ENCODE measurements at places on chromosomes 2 and 18.

DNA sequence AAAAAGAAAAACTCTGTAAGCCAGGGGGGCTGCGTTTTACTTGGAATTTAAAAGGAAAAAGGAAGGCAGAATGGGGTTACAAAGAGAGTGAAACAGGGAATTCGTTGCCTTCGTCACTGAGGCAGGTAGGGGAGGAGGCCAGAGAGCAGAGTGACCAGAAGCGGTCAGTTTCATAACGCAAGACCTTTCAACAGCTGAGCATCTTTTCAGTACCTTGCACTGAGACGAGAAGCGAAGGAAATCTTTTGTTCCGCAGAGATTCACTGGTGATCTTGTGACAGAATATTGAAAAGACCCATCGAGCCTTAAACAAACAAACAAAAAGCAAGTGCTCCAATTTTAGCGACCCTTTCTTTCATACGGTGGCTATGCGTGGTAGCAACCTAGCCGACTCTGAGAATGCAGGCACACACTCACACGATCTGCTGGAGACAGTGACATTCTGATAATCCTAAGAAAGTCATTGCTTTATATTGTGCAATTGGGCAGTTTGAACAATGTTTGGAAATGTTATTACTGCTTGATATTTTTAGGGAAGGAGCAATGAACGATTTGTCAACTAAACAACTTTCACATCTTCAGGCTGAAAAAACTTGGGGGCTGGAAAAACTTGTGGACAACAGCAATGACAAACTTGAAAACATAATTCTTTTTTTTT, 93.8 kb upstream of the ODC1 start:
- DNase-seq = no peak

DNA sequence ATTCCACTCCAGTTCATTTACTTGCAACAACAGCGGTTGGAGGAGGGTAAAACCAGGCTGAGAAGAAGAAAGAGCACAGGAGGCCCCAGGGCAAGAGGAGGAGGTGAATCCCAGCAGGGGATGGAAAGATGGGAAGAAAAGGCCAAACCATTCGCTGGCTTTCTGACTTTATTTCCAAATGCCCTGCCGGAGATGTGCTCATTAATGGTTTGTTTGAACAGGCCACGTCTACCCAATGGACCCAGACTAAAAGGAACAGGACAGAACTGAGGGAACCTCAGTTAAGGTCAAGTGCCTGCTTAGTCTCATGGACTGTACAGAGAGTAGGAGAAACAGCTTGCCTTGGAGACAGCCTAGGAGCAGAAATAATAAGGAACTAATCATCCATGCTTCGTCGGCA, 121.6 kb upstream of the NDUFV2 start:
- no peak for DNase-seq

DNA sequence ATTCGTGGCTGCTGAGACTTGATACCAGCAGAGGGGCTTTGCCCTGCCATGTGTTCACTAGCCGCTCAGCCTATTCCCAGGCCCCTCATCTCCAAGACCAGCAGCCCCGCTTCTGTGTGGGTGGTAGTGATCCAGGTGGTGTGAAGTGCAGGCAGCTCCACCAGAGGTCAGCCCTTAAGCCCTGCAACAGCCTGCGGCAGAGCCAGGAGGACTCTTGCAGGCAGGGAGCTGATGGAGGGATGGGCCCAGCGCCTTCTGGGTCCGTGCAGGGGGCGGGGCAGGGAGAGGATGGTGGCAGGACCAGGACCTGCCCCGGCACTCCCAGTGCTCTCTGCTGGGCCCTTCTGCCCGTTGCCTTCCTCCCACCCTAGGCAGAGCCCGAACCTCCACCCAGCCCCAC, 162.0 kb downstream of the SH3BP4 start:
- DNase-seq = no peak

- no peak for DNase-seq
Observed at GRCh38 chr18:3836483-3837335, 386.7 kb downstream of the TGIF1 start.

DNA sequence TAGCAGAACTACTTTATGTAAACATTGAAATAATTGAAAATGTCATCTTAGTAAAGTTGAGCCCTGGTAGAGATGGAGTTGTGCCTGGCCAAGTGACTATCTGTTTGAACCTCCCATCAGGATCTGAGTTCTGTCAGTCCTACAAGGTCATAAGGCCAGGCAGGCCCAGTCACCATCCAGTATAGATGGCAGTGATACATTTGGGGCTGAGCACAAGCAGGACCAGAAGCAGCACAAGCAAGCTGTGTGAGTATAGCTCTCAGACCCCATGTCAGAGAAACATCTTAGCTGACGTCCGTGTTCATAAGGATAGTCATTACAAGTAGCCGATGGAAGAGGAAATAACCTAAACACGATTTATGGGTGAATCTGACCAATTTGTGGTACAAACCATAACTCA, 44.5 kb upstream of the RBMS1 start:
- DNase-seq = no peak

DNA sequence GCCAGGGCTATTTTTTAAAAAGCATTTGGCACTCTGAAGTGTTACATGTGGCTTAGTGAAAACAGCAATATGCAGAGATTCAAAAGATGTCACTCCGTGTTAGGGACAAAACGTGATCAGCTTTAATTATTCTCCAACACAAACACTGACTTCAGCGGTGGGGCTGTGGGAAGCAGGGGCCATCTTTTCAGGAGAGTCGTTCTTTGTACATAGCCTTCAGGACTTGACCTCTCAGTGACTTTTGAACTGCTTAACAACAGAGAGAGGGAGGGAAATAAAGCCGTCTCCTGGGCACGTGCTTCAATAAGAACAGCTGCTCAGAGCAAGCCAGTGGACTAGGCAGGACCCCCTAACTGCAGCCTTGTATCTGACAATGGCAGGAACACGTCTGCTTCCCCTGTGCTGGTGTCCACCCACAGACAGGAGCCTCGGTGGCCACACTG, 95.0 kb upstream of the HDAC4 start:
- DNase-seq = no peak

DNA sequence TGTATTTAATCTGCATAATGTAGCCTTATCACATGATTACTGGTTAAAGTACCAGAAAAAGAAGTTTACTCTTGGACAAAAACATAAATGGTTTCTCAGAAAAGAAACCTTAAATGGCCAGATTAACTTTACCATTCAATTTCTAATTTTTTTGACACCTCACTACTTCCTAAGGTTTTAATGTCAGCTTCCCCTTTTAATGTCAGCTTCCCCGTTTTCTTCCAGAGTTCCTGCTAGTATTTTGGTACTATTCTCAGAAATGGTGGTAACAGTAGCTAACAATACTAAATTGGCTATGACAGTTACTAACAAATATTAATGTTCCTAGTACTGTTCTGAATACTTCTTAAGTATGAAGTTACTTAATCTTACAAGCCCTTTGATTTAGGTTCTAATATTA, 22.4 kb upstream of the SLC8A1 start:
- DNase-seq = no peak

GRCh38 chr2:38610851-38611801, 8.4 kb upstream of the HNRNPLL start:
- DNase-seq = peak; percentile 70

DNA sequence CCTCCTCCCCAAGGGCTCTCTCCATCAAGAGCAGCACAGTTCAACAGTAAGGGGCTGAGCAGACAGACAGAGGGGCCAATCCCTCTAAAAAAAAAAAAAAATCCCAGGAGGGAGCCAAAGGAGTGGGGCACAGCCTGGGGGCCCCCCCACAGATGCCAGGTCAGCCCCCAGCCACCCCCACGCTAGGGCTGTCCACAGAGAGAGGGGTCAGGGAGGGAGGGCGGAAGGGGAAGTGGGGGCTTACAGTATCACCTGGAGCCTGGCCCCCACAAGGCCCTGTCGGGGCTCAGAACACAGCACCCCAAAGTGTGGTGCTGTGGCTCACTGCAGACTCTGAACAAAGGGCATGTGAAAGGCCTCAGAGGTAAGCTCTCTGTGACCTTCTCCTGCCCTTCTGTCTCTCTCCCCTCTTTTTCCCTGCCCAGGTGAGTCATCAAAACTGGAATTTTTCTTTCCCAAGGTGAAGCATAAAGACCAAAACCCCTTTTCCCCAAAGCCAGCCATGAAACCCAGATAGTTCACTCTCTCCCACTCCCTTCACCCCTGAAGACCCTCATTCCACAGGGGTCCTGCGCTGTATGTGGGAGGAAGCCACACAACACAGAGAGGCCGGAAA, 13.9 kb downstream of the BIN1 start:
- no peak for DNase-seq

DNA sequence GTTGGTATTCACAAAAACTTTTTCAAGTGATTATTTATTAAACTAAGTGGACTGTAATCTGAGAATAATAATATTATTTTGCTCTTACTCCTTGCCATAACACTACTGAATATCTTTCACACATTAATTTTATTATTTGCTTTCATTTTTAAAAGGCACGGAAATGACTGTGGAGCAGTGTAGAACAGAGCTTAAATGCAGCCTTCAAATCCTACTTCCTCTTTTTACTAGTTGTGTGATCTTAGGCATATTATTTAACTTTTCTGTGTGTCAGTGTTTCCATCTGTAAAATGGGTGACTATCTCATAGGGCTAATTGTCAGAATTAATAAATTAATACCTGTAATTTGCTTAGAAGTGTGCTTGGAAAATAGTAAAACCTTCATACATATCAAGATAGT, 55.5 kb upstream of the SLC8A1 start:
- DNase-seq = no peak

DNA sequence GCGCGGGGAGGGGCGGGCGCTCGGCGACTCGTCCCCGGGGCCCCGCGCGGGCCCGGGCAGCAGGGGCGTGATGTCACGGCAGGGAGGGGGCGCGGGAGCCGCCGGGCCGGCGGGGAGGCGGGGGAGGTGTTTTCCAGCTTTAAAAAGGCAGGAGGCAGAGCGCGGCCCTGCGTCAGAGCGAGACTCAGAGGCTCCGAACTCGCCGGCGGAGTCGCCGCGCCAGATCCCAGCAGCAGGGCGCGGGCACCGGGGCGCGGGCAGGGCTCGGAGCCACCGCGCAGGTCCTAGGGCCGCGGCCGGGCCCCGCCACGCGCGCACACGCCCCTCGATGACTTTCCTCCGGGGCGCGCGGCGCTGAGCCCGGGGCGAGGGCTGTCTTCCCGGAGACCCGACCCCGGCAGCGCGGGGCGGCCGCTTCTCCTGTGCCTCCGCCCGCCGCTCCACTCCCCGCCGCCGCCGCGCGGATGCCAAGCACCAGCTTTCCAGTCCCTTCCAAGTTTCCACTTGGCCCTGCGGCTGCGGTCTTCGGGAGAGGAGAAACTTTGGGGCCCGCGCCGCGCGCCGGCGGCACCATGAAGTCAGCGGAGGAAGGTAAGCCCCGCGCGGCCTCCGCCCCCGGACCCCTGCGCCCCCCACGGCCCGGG, at the start of gene NFATC1:
Gene NFATC1 (plus strand): TSS at position 170 of the 644 bp plus-strand sequence. CDS start 295 bp downstream, at position 465.
- DNase-seq = no peak

GRCh38 chr2:213015387-213016165, 135.8 kb downstream of the IKZF2 start:
- peak; percentile 83 for DNase-seq

DNA sequence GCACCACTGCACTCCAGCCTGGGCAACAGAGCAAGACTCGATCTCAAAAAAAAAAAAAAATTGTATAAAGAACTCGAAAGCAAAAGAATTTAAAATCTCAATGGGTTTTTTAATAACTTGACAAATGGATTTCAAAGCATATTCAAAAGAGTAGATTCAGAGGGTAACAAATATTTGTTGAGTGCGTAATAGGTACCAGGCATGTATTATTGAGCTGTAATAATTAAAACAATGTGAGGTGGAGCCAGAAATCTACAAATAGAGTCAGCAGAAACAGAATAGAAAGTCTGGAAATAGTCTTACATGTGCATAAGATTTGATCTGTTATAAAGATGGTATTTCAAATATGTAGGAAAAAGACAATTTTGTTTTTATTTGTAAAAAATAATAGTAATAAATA, 19.1 kb upstream of the RAB11FIP5 start:
- no peak for DNase-seq

DNA sequence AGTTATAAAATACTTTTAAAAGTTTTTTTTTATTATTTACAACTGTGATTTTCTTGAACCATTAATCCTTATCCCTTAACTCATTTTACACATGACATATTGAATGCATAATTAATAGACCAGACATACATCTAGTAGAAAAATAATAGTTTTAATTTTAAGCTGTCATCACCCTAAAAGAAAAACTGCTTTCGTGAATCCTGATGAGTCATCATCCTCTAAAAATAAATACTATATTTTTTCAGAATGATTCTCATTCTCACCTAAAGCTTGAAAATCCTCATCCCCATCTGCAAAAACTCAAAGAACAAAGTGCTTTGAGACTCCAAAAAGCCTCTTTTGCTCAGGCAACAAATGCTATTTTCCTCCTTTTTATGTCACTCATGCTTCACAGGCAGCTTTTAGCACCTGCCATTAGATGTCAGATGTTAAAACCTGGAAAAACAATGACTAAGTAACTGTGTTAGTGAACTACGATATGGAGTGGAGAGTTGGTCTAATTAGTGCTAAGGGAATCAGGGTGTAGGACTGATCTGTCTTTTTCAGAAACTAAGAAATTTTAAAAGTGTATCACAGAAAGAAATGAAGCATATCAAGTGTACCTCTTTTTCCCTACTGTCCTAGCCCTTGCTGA, 297.6 kb downstream of the TMX3 start:
- DNase-seq = no peak

DNA sequence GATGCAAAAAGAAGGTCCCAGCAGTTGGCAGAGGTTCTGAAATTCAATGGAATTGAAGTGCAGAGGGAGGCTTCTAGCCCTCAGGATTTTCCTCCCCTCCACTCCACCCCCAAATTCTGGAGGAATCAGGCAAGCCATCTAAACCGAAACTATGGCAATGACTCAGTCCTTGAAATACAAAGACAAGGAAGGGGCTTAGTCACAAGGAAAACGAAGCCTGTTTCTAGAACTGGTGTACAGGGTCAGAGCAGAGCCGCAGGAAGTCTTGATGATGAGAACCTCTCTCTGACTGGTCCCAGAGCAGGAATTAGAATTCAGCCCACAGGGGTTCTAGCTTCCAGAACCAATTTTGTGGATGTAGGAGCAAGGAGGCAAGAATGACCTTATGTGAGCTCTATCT, 111.7 kb upstream of the SCN1A start:
- DNase-seq = no peak

GRCh38 chr2:4533806-4534205, 830.4 kb downstream of the DCDC2C start:
- DNase-seq = no peak

DNA sequence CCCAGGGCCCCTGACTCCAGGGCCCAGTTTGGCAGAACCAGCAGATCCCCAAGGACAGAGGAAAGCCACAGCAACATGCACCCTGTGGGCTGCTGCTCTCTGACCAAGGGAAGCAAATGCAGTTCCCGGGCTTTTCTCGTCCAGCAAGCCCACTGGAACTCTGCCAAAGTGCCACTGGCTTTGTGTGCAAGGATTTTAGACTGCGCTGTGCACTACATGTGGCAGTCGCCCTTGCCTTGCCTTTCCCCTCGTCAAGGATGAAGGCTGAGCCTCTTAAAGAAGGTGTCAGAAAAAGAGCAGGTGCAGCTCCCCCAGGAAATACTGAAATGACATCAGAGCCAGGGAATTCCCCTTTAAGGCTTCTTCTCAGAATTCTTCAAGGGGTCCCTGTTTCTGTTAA, 199.2 kb downstream of the TFCP2L1 start:
- no peak for DNase-seq
